ENCODE measurements at places on chromosomes 1 and 21. TPM values are rescaled to one million over a fixed set of nuclear protein-coding genes. Genes with fewer than 3 reads are reported as not detected.

Gene RIMKLA
- total RNA-seq: 1.1 TPM

Gene ARL8A
- 49.9 TPM for total RNA-seq

Gene TPTE
- total RNA-seq: not detected

Gene MAB21L3
- not detected for total RNA-seq

Gene LCE1E
- not detected for total RNA-seq

Gene PAPPA2
- not detected for total RNA-seq

Gene DYNLT5
- not detected for total RNA-seq

Gene OR14I1
- not detected for total RNA-seq

Gene S100A7A
- not detected for total RNA-seq

Gene CELA2B
- total RNA-seq: not detected

Gene SLC45A1
- total RNA-seq: 10.3 TPM

Gene IVL
- 0.10 TPM for total RNA-seq

Gene KCNC4
- total RNA-seq: 3.8 TPM

Gene ATF3
- 47.5 TPM for total RNA-seq

Gene FAM110D
- not detected for total RNA-seq

Gene SLC44A5
- total RNA-seq: not detected

Gene CCDC27
- not detected for total RNA-seq

Gene MCOLN2
- total RNA-seq: 2.3 TPM

Gene FCRLA
- total RNA-seq: not detected

Gene HENMT1
- total RNA-seq: 5.3 TPM

Gene SPATA46
- total RNA-seq: not detected

Gene WNT4
- 0.17 TPM for total RNA-seq

Gene CNKSR1
- total RNA-seq: 0.15 TPM

Gene ZBTB8A
- 4.6 TPM for total RNA-seq

Gene DMBX1
- total RNA-seq: 1.1 TPM

Gene CNR2
- total RNA-seq: not detected

Gene LMOD1
- not detected for total RNA-seq

Gene PEAR1
- 7.2 TPM for total RNA-seq

Gene TAL1
- total RNA-seq: not detected

Gene PKLR
- 0.04 TPM for total RNA-seq

Gene KISS1
- total RNA-seq: 0.85 TPM

Gene PLEKHO1
- 6.9 TPM for total RNA-seq

Gene THEM5
- not detected for total RNA-seq

Gene GJA8
- total RNA-seq: not detected

Gene FCRL1
- not detected for total RNA-seq

Gene TRNAU1AP
- total RNA-seq: 19.8 TPM
